ENCODE measurements at places on chromosomes 16 and 17. TPM values are rescaled to one million over a fixed set of nuclear protein-coding genes. Genes with fewer than 3 reads are reported as not detected.

Gene NECAB2
- not detected for total RNA-seq

Gene CTRB2
- total RNA-seq: not detected

Gene NOD2
- total RNA-seq: 0.07 TPM

Gene MYH2
- total RNA-seq: not detected

- DNase-seq: no peak
These were observed 92.5 kb upstream of the PLCG2 start for GRCh38 chr16:81686391-81687130.

- no peak for DNase-seq
These were observed 37.2 kb upstream of the NAGLU start for GRCh38 chr17:42498828-42499227.

- DNase-seq: no peak
These were observed 85.1 kb downstream of the SLC39A11 start for GRCh38 chr17:73007407-73007806.

DNA sequence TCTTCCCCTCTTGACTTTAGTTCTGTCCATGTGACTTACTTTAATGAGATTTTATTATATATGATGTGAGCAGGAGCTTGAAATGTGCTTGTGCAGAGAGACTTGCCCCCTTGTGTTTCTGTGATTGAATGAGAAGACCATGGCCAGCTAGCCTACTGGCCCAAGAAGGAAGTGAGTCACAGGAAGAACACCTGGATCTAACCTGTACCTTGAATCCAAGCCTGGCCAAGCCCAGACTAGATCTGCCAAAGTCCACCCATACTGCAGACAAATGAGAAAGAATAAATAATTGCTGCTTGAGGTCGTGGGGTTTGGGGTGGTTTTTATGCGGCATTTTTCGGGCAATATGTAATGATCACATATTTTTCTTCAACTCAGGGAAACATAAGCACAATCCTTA is 9.6 kb downstream of the ABCA10 start:
- no peak for DNase-seq

Measured in M059J (cell line).